ENCODE measurements at places on chromosomes 3 and 15.

- DNase-seq: no peak
Measured at GRCh38 chr3:57331078-57331610, 38.7 kb upstream of the ASB14 start.

DNA sequence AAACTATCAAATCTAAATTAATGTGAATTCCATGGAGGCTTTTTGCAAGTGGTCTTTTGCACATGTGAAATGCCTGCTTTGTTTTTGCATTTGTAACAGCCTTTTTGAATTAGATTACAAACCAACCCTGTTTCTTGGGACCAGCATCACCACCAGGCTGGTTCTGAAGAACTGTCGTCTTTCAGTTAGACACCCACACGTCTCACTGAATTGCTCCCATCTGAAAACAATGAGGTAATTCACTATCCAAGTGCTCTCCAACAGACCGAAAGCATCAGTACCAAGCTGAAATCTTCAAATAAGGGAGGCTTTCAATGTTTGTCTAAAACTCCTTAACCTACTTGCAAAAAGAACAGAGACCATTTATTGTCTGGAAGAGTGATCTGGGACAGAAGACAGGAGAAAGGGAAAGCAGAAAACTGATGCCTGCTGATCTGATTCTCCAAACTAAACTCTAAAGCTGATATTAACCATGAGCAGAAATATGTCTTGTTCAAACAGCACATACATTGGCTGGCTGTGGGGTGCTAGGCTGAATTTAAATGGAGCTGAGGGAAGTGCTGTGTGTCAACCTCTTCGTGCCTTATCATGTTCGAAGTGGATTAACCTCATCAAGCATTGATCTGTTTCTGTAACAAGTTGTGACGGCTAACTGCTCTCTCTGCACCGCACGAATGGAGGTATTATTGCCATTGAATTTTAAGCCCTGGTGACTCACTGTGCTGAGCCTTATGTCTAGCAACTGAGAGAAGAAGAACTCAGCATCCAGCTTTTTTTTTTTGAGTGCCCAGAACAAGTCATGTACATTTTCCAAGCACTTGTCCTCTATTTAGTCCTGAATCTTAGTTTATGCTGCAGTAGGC is 213.7 kb upstream of the P2RY1 start:
- DNase-seq: no peak

DNA sequence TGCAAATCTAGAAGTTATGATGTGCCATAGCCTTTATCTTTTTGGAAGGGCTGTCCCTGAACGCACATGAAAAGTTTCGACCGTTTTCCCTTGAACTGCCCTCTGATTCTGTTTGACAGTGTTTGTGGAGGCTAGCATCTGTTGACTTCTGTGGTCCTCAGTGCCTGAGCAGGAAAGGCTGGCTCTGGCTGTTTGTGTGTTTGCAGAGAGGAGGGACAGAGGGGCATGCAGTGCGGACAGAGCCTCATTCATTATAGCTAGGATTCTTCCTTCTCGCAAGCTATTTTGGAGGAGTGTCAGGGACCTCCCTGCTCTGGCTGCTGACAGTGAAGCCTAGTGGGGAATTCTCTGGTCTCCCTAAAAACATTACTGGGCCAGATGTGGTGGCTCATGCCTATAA is 64.5 kb downstream of the CDAN1 start:
- DNase-seq: no peak

DNA sequence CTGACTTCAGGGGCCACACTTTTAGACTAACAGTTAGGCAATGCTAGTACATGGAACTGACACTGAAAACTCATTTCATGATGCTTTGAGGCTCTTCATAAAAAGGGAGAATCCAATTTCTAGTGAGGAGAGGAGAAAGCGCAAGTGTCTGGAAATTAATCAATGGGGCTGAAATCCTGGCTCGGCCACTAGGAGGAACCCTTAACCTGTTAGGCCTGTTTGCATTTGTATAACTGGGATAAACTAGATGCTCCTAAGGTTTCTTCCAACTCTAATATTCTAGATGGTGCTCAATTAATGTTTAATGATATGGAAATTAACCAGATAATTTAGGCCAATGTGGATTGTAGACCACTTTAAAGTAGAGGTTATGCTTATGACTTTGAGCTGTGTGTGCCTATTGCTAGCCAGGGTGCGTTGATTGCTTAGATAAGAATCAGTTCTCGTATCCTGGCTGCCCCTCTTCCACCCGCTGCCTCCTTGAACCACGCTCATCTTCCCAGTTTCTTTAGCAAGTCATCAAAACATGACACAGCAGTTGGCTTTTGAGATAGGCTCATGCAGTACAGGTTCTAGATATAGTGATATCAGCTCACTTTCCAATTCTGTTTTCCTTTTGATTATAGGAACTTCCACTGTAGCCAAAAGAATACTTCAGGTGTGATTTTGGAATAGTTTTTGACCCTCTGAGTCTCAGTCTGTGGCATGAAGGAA is 16.8 kb upstream of the CRBN start:
- DNase-seq: no peak

DNA sequence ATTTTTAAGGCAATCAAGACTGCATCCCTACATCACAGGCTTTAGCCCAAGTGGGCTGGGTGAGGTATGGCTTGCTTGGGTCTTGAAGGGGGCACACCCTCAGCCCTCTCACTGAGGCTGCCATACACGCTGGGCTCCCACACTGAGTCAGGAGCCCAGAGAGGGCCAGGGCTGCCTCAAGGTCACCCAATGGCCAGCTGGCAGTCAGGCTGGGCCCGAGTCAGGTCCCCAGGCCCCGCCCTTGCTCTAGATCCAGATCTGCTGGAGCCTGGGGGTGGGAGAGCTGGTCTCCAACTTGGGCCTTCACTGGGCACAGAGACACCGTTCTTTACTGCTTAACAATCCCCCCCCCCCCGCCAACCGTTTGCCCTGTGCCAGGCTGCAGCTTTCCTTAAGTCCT is 88.1 kb downstream of the IQSEC1 start:
- no peak for DNase-seq

DNA sequence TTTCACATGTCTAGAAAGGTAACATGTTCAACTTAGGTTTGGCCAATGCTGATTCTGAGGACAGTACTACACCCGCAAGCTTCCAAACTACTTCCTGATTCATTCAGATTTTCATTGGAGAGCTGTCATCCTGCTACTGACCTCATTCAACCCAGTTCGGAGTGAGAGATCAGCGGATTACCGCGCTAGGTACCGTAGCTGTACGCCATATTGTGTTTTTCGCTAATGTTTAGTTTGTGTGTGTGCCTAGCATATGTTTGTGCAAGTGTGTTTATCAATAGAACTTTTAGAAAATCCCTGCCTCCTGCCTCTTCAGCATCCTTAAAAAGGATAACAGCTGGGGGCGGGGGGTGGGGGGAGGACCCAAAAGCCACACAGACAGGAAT is 1.1 kb downstream of the ZBTB20 start:
- DNase-seq: no peak

- DNase-seq: no peak
Measured at GRCh38 chr15:57283774-57284503, 92.4 kb upstream of the CGNL1 start.

GRCh38 chr3:191363221-191363620 is 32.9 kb upstream of the UTS2B start:
- no peak for DNase-seq

DNA sequence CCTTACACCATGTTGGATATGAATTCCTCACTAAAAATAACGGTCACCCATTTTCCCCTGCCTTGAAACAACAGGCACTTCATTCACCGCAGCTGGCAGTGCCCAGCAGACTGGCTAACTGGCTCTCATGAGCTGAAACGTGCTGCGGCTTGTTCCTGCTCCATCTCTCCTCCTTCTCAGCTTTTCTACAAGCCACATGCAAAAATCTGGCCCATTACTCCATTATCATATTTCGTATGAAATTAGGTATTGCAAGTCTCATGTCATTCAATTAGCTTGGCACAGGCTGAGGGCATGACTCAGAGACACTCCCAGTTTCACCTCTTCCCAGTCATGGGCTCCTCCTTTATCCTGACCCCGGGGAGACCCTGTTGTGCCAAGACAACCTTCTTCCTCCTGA is 60.0 kb downstream of the MAGEF1 start:
- no peak for DNase-seq

DNA sequence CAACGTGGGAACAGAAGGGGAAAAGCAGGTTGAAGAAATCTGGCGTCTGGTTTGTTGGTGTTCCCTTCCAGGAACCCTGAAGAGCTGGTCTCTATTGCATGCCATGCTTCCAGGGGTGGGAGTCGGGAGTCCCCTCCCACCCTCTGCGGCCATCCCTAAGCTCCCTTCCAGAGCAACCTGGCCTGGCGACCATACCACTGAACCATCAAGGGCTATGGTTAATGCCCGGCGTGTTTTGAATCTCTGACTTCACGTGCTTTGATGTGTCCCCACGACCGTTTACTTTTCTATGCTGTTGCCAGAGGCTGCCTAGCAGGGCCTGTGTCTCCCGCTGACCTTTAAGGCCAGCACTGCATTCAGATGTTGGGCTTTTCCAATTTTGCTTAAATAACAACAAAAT is 696 bp upstream of the SNRK start:
- no peak for DNase-seq

GRCh38 chr3:56556908-56557830 is at the start of gene CCDC66:
TSS of gene CCDC66 (plus strand) at chr3:56557175. CDS start at chr3:56557243, 68 bp downstream.
- DNase-seq: peak; percentile 86

DNA sequence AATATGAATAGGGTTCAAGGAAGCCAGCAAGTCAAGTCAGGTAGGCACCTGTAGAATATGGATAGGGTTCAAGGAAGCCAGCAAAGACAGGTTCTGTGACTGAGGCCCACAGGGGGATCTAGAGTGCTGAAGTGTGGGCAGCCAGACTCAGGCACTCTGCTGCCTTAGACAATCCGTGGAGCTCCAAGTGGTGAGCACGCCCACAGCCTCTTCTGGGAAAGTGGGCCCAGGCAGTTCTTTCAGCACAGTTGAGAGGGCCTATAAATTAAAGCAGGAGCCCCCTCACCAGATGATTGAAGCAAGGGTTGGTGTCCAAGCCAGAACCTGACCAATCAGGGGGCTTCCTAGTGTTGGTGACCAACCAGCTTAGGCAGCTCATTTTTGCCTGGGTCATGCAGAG is 51.0 kb downstream of the ANP32A start:
- no peak for DNase-seq

DNA sequence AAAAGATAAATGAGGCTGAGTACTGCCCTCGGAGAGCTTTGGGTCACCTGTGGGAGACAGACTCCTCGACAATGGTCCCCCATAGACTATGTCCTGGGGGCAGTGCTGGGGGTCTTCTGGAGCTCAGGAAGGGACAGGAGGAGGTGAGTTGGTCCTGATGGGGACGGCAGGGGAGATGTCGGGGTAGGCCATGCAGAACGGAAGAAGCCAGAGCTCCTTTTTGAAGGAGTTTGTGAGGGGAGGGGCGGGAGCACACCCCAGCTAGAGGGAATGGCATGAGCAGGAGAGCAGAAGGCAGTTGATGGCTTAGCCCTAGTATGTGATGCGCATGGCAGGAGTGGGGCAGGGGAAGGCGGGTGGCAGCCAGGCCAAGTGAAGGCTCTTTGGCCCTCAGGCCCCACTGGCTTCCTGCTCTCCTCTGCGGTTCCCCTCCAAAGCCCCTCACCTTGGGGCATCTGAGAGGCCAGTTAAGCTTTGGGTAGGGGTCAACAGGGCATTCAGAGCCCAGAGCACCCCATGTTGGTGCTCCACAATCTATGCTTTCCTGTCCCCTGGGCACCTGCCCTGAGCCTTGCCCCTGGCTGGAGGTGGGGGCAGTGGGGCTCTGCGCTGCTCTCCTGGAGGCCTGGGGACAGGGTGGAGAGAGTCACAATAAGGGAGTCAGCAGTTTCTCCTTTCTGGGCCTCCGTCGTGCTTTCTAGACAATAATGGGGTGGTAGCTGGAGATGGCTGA is 179.3 kb downstream of the SMAD6 start:
- DNase-seq: no peak

DNA sequence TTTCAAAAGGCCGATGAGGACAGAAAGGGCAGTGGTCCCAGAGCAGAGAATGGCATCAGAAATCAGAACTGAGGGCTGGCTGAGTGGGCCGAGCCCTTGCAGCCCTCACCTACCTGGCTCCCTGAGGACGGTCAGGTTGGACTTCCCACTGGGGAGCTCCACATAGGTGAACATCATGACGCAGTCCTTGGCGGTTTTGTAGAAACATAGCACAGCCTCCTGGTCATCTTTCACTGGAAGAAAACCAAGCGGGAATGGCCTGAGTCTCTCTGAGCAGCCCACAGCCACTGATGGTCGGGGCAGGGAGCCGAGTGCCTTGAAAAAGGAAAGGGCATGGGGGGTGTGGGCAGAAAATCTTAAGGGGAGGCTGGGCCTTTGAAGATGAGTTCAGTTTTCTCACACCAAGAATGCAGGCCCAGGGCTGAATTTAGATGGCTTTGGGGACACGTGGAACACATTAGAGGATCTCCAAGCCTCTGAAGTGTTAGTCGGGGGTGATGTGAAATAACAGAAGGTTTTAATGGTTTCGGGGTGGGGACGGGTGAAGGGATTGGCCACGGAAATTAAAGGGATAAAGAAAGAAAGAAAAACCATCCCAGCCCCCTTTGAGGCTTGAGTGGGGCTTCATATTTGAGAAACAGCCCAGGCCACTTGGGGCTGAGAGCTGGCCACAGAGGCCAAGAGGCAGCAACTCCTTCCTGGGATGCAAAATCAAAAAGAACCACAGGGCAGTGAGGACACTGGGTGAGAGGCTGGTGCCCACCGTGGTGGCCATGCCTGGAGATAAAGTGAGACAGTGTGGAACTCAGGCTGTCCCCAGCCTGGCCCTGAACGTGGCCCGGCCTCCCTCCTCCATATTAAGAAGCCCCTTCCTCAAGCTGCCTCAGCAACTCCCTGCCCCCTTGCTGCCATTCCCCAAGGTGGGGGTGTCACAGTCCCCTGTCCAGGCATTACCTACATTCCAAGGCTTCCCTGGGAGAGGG is 36.2 kb downstream of the UMPS start:
- no peak for DNase-seq

DNA sequence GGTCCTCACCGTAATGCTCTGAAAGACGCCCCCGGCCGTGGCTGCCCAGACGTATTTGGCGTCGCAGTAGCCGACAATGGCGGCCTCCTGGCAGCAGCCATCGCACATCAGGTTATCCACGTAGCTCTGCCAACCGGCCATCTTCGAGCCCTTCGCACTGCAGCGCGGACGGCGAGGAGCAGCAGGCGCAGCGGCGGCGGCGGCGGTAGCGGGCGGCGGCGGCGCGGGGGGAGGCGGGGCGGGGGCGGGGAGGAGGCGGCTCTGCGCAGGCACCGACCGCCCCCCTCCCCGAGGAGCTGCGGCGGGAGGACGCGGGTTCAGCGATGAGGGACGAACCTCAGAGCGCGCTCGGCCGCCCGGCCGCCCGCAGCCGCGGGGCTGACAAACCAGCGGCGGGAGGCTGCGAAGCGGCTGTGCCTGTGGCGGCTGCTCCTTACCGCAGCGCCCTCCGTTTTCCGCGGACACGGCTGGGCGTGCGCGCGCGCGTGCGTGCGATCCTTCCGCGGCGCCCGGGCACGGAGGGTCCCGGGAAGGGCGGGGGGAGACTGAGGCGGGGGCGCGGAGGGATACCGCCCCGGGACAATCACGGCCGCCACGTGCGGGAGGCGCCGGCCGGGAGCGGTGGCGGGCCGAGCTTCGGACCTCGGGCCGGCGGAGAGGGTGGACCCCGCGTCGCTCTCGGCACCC is at the start of gene PFN2:
TSS of gene PFN2 (minus strand) at position 180 of the 687 bp plus-strand sequence. CDS start at position 141, 39 bp downstream.
- DNase-seq: peak; percentile 12
